Activated T-cell treated with anti-CD3 and anti-CD28 coated beads for 4 hours (primary cell): ENCODE measurements at places on chromosomes 7 and 10.

DNA sequence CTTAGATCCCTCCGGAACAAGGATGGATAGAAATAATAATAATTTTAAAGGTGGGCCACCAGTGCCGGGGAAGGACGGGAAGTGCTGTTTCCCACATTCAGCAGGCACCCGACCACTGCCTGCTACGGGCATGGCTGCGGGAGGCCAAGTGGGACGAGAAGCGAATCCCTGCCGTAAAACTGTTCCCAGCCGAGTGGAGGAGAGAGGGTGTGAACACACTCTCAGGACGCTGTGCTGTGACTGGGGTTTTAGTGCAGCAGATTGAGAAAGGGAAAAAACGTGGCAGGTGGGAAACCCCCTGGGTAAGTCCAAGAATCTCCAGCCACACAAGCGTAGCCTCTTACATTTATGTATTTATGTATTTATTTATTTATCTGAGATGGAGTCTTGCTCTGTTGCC is 158.8 kb downstream of the DNAJB6 start:
- DNase-seq = no peak

DNA sequence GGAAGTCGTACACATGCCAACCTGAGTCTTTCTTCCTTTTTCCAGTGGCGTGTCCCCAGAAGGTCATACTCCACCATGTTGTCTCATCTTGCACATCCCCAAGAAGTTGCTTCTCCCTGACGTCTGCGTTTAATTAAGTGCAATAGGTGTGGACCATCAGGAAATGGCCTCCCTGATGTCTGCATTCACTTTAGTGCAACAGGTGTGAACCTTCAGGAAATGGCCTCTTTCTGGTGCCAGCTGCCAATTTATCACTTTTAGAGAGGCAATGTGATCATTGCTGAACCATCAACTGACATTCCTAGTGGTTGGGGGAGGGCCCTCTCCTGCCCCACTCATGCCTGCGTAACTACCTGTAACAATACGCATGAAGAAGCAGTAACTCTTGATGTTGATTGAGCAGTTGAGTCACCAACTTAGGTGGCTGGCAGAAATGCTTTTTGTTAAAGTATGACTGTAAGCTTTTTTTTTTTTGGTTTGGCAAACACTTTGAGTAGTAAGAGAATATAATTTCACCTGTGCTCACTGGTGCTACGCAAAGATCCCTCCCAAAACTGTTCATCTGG is 25.8 kb downstream of the SCIN start:
- DNase-seq = no peak

GRCh38 chr7:18206331-18206730 is 178.7 kb upstream of the PRPS1L1 start:
- DNase-seq = no peak

- no peak for DNase-seq
These were observed 16.1 kb downstream of the CALML3 start for GRCh38 chr10:5540891-5541290.

DNA sequence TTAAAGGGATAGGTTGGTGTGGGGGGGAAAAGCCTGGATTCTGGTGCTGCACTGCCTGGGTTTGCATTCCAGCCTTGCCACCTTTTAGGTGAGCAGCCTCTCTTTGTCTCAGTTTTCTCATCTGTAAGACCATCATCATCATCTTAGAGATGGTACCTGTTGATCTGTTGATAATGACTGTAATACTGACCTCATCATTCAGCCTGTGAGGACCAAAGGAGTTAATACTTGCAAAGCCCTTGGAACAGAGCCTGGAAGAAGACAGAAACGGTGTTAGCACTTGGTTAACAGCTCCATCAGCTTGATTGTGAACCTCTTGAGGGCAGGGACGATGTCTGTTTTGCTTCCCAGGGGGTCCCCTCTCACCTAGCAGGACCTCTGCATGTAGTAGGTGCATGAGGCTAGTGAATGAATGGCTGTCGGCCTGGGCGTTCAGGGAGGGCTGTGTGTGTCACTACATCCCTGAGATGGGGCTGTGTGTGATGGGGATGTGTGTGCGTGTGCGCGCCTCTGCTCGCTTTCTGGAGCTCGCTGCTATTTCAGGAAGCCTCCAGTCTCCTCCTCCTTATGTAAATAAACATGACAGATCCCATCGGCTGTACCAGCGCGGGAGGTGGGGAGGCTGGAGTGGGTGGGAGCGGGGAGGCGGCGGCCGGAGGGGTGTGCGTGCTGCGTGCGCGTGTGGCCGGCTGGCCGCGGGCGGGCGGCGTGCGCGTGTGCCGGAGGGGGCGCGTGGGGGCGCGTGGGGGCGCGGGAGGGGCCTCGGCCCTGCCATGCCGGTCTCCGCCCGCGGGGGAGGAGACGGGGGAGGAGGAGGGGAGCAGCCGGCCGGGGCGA is 61.2 kb downstream of the NEURL1 start:
- DNase-seq = no peak

GRCh38 chr7:48360574-48360973 is 189.3 kb downstream of the ABCA13 start:
- no peak for DNase-seq

GRCh38 chr7:83502636-83503035 is 146.3 kb downstream of the SEMA3E start:
- DNase-seq = no peak

GRCh38 chr10:31644931-31645633 is 283.5 kb downstream of the ARHGAP12 start:
- no peak for DNase-seq

DNA sequence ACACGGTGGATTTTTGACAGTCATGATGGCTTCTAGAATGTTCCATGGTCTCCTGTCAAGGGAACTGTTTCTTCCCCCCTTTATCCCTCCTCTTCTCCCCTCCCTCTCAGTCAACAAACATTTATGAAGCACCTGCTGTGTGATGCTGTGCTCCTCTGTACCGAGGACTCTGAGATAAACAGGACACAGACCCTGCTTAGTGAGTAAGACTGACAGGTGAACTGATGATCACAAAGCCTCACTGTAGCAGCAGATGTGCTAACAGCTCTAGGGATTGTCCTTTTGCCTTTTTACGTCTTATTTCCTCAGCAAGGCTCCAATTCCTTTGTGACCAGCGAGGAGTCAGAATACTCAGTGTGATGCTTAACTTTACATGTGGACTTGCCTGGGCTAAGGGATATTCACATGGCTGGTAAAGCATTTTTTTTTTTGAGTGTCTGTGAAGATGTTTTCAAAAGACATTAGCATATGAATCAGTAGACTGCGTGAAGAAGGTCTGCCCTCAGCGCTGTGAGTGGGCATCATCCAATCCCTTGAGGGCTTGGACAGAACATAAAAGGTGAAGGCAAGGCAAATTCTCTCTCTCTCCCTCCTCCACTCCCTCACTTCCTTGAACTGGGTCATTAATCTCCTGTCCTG is 170.1 kb downstream of the ADRA2A start:
- DNase-seq = no peak
